ENCODE measurements at places on chromosomes 12 and 14.

- DNase-seq, result no peak
Observed at GRCh38 chr14:68449561-68450181, 343.2 kb downstream of the ZFP36L1 start.

- no peak for DNase-seq
Observed at GRCh38 chr12:29612912-29613311, 115.4 kb upstream of the OVCH1 start.

DNA sequence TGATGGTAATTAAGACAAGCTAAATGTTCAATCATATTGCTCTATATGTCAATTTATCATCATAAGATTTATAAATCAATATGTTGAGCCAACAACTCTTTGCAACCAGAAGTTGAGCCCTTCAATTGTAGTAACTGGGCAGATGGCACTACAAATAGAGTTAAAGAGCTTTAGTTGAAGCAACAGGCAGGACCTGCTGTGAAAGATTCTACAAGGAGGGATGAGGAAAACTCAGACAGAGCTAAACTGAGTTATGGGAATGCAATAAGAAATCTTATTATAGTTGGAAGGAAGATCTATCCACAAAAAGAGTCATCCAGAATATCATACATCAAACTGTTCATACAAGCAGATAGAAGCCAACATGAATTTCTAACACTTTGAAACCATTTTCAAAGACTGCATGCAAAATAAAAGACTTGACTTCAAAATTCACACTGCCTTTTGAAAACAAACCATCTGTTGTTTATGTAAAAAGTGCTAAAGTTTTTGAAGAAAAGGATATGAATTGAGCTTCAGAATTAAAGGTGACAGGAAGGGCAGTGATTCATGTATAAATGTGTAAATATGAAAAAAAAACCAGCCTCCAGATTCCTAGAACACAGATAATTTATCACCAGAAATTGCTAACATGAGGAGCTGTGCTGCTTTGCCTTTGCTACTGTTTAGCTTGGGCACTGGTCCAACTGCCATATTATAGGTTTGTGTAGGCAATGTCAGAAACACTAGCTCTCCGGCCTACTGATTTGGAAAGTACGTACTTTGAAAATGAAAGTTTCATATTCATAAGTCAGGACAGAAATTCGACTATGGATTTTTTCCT lies 133.2 kb downstream of the SLC35F4 start:
- DNase-seq, result no peak

GRCh38 chr14:56660677-56661389 lies 81.2 kb downstream of the TMEM260 start:
- DNase-seq, result no peak

DNA sequence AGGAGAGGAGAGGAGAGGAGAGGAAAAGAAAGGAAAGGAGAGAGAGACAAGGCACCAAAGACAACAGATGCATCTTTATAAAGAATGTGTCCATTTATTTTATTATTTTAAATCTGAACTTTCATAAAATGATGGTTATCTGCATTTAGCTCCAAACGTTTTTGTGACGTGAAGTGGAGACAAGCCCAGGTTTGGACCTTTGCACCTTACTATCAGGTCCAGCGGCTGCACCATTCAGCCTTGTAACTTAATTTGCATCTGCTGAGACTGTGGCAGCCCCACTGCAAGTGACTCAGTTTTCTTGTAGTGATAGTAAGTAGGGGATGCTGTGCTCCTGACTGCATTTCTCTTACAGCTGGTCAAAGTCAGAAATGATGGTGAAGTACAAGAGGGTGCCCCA lies 130.7 kb downstream of the NTF3 start:
- no peak for DNase-seq

DNA sequence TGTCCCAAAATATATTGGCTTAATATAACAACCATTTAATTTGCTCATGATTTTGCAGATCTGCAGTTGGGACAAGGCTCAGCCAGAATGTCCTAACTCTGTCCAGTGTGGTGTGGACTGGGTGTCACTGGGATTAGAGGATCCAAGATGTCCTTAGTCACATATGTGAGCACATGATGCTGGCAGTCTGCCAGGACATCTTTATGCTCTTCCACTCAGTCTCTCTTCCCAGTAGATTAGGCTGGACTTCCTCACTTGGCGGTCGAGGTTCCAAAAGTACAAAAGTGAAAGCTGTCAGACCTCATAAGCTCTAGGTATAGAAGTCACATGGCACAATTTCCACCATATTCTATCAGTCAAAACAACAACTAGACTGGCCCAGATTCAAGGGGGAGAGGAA lies 167.9 kb upstream of the NTF3 start:
- DNase-seq, result no peak

GRCh38 chr14:73058922-73059673 lies 764 bp downstream of the RBM25 start:
- DNase-seq, result no peak

DNA sequence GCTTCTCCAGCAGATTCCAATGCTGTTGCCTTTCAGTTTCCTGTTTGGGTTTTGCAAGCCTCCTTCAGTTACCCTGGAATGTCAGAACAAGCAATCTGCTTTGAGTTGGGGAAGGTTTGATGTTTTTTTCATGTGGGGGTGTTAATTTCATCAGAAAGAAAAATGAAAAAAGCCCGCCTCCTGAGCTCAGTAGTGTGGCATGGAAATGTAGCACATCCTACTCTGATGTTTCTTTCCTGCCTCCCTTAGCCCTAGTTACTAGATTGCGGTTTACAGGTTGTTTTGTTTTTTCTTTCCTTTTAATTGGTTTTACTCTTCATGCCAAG lies 22.6 kb downstream of the IFNG-AS1 start:
- no peak for DNase-seq

GRCh38 chr14:23438101-23438971 lies 2.9 kb upstream of the MYH7 start:
- DNase-seq, result no peak

DNA sequence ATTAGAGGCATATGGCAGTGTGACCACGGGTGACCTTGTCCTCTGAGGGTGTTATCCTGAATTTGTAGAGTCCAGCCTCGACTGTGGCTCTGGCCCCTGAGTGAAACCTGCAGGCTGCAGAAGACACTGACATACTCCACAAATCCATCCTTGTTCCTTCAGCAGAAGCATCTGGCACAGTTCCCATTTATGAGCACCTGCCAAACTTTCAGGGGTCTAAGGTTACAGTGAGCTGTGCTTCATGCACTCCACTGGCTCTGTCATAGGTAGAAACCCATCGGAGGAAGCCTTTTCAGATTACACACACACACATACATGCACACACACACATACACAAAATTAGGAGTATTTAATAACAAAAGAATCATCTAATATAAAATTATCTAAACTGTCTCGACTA lies 13.6 kb upstream of the NUAK1 start:
- peak; percentile 63 for DNase-seq

DNA sequence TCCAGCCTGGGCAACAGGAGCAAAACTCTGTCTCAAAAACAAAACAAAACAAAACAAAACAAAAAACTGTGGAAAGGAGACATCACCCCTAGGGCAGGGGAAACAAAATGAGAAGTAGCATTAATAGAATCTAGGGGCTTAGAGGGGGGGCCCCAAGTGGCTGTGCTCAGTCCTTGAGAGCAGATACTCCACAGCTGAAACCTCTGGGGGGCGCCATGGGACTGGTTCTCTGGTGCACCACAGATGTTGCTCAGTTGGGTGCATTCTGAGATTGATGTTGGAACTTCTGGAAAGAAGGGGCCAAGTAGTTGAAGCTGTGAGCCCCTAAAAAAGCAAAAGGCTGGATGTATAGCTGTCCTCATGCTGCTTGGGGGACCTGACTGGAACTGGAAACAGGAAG lies 11.8 kb upstream of the SYNE2 start:
- no peak for DNase-seq

DNA sequence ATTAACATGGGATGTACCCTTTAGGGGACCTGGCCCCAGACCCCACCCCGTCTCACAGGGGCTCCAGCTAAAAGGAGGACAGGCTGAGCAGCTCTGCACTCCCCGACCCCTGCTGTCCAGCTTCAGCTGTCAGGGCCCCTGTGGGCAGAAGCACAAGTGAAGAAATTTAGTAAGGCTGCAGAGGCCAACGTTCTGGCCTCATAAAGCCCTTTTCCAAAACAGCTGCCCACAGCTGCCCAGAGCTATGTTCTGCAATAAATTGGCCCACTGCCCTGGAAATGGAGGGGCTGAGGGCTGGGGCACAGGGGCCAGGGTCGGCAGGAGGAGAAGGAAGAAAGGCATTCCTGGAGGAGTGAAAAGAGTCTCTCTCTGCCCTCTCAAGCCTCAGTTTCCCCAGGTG lies 357.1 kb downstream of the BCL11B start:
- no peak for DNase-seq

DNA sequence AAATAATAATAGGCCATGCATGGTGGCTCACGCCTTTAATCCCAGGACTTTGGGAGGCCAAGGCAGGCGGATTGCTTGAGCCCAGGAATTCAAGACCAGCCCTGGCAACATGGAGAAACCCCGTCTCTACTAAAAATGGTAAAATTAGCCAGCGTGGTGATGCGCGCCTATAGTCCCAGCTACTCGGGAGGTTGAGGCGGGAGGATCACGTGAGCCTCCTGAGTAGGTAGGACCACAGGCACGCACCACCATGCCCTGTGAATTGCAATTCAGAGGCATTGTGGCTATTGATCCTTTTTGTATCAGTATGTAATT lies 2.3 kb downstream of the ARHGDIB start:
- no peak for DNase-seq

- DNase-seq, result no peak
Observed at GRCh38 chr12:48027183-48028002, 23.1 kb upstream of the COL2A1 start.

- DNase-seq, result no peak
Observed at GRCh38 chr14:78083837-78084236, 86.3 kb upstream of the NRXN3 start.

GRCh38 chr14:92780444-92781232 lies 13.5 kb upstream of the GOLGA5 start:
- no peak for DNase-seq

DNA sequence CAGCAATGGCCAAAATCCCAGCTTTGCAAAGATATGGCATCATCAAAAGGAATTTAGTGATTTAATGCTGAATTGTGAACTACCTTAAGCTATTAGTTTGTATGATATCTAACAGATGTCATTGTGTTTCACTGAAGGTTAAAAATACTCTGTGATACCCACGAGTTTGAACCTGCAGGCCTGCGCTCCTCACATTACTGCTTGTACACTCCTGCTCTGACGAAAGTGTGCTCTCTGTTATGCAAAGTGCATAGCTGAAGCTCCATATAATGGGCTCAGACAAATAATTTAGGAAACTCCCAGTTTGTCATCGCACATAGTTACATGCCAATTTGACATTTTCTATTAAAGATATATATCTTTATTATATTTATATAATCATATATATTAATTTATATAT lies 52.2 kb downstream of the SPPL3 start:
- DNase-seq, result no peak

DNA sequence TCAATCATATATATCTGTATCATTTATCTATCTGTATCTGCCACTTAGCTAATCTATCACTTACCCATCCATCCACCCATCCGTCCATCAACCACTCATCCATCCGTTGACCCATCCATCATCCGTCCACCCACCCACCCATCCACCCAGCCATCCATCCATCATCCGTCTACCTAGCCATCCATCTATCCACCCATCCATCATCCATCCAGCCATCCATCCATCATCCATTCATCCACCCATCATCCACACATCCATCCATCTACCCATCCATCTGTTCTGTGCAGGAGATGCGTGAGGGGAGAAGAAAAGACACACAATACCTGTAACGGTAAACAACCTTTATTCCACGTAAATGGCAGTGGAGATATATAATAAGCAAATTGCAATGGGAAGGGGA lies 20.2 kb downstream of the NOC4L start:
- DNase-seq, result no peak

DNA sequence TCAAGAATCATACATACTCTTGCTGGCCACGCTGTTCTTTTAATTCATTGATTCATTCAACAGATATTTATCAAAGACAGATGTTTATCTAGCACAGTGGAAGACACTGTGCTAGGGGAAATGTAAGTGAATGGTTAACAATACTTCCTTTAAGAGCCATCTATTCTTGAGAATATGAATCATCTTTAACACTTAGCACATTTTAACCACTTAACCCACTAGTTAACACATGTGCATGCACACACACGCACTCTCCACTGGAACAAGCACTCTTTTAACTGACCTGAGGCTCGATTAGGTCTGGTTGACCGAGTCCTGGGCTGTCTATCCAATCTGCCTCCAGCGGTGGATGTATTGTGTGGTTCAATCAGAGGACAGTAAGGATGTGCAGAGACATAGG lies 34.6 kb downstream of the LMNTD1 start:
- DNase-seq, result no peak

GRCh38 chr14:100132161-100132902 lies 27.1 kb downstream of the DEGS2 start:
- DNase-seq, result no peak

DNA sequence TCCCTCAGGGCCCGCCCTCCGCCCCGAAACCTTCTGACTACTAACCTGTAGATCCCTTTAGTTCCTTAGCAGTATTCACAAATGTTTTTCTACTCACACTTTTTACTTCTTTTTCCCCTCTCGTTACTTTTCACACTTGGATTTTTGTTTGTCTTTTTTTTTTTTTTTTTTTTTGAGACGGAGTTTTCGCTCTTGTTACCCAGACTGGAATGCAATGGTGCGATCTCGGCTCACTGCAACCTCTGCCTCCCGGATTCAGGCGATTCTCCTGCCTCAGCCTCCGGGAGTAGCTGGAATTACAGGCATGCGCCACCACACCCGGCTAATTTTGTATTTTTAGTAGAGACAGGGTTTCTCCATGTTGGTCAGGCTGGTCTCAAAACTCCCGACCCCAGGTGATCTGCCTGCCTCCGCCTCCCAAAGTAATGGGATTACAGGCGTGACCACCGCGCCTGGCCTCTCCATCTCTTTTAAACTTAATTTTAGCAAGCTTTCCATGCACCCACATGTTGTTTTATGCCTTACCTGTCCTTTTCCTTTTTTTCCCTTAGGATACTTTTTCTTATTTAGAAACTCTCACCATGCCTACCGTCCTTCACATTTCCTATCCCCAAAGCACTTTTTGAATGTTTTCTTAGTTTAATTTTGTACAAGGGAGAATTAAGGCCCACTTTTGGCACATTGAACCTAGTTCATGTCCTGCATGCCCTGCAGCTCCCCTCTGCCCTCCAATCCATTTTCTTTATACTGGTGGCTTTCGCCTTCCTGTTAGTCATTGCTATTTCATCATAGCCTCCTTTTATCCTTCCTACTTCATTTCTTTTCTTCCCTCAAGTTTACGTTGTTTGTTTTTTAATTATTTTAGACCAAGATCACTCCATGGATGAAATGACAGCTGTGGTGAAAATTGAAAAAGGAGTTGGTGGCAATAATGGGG lies 1.1 kb downstream of the SP1 start:
- DNase-seq, result no peak

- DNase-seq, result no peak
Observed at GRCh38 chr12:115078334-115078733, 394.4 kb upstream of the TBX3 start.

DNA sequence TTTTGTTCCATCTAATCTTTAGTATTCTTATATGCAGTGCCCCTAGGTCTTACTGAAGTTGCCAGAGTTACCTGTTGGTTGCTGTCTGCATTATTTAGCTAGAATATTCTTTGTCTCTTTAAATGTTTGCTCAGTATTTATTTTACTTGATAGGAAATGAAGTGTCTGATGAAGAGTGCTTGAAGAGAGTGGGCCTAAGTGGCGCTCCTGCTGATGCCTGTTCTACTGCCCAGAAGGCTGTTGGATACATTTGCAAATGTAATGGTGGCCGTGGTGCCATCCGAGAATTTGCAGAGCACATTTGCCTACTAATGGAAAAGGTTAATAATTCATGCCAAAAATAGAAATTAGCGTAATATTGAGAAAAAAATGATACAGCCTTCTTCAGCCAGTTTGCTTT lies 18.9 kb downstream of the CMAS start:
- peak; percentile 72 for DNase-seq

Measured in NCI-H187 treated with DMSO at 0.1 percent for 48 hours (cell line).